ENCODE measurements at places on chromosomes 3 and 15. TPM values are rescaled to one million over a fixed set of nuclear protein-coding genes. Genes with fewer than 3 reads are reported as not detected.

CLDN1 gene
- polyA plus RNA-seq, result 51.6 TPM

CFAP100 gene
- polyA plus RNA-seq, result 0.63 TPM

SMCO1 gene
- polyA plus RNA-seq, result not detected

SYNPR gene
- not detected for polyA plus RNA-seq

C3orf20 gene
- 0.03 TPM for polyA plus RNA-seq

AP4E1 gene
- 2.2 TPM for polyA plus RNA-seq

VIPR1 gene
- polyA plus RNA-seq, result 0.11 TPM

DPH3 gene
- 18.3 TPM for polyA plus RNA-seq

ADAM10 gene
- 92.7 TPM for polyA plus RNA-seq

TEX55 gene
- not detected for polyA plus RNA-seq

SLC15A2 gene
- 1.4 TPM for polyA plus RNA-seq
